ENCODE measurements at places on chromosomes 5 and 9.

DNA sequence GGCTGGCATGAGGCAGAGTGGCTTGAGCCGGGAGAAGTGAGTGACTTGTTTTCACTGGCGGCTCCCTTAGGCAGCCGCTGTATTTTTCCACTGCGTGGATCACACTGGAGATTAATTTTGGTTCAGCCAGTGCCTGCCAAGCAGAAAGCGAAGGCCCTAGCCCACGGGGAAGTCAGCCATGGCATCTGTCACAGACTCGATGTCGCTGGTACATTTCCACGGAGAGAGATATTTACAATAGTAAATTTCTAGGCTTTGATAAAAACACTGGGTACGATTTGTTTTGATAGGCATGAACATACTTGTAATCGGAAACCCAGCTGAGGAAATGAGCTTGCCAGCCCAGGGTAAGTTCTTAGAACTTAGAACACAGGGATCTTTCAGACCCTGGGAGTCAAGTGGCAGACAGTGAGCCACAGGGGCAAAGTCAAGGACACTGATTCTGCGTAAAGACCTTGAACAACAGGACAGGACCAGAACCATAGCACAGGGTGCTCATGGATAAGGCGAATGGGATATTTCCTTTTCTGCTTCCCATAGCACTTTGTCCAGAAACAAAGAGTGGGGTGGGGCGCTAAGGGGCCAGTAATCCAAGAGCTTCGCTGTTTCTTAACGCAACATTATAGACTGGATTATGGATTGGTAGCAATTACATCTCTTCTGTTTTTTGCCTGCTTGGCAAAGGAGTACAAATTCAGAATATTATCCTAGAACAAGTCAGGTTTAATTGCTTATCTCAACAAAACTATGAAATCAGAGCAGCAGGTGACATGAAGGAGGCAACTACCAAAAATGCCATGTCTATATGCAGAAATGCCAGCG is 4.5 kb downstream of the DUSP1 start:
- DNase-seq = peak; percentile 45

GRCh38 chr5:122649080-122649479 is 125.8 kb upstream of the SNX2 start:
- DNase-seq = no peak

GRCh38 chr5:81544351-81545018 is 150.6 kb upstream of the ACOT12 start:
- no peak for DNase-seq

- DNase-seq = no peak
Observed at GRCh38 chr5:616484-617039, 4.4 kb downstream of the CEP72 start.

DNA sequence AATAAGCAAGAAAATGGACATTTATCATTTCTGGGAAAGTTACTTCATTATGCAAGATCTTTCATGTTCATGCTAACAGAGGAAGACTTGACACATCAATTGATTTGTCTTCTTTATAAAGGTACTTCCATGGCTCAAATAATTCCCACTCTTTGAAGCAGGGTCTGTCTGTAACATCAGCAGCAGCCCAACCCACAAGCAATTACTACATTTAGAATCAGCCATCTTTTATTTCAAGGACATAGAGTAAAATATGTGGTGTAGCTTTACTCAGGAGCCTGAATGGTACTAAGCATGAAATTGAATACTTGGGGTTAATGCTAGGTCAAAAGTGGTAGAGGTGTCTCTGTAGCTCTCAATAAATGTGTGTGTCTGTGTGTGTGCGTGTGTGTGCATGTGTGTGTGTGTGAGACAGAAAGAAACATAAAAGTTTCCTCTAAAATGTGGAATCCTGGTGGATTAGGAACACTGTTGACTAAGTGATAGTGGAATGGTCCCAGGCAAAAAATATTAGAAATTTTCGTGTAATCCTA is 581.1 kb downstream of the CAAP1 start:
- DNase-seq = no peak

- no peak for DNase-seq
Observed at GRCh38 chr5:162786234-162786633, 651.2 kb upstream of the CCNG1 start.

DNA sequence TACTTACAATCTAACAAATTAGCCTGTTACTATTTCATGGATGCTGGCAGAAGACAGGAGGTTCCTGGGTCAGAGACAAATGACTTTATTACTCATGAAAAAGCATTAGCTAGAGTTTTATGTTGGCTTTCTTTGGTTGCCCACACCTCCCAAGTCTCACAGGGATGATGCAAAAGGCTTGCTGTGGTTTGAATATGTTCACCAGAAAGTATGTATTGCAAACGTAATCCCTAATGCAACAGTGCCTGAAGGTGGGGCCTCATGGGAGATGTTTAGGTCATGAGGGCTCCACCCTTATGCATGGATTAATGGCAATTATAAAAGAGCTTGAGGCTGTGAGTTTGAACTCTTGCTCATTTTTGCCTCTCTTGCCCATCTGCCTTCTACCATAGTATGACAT is 28.5 kb downstream of the DPYSL3 start:
- DNase-seq = no peak

GRCh38 chr9:94956731-94957130 is 230.2 kb downstream of the AOPEP start:
- no peak for DNase-seq

DNA sequence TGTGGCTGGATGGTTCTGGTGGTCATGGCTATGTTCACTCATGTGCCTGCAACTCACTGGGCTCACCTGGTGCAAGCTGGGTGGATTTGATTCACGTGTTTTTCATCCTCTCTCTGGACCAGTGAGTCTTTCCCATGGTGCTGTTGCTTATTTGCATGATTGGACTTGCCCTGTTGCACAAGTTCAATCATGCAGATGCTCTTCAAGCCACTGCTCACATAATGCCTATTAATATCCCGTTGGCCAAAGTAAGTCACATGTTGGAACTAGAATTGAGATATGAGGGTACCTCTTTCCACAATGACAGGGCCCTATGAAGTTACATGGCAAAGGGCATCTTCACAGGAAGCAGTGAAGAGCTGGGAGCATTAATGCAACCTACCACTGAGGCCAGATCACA is 26.5 kb upstream of the MROH2B start:
- no peak for DNase-seq

GRCh38 chr5:671459-672328 is 21.5 kb downstream of the TPPP start:
- no peak for DNase-seq

DNA sequence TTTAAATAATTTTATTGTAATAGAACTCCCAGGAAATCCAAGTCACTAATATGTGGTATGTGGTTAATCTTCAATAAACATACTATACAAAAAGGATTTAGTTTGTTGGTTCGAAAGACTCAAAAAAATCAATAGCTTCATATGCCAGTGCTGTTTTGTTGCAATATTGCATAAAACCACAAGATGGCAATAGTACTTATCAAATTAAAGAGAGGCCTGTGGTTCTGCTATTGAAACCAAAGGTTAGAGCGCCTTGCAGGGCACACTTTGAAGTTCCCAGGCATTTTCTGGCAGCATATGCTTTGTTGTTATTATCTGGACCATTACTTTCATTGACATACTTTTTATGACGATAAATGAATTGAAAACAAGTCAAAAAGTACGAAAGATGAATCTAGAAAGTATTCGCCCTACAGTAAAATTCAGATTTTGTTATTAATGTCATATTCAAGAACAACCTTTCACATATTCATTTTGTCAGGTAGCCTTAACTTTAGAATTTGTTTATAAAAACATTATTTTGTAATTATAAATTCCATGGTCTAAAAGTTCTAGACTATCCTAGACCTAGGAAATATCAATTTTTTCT is 316.3 kb downstream of the MCTP1 start:
- peak; percentile 53 for DNase-seq

DNA sequence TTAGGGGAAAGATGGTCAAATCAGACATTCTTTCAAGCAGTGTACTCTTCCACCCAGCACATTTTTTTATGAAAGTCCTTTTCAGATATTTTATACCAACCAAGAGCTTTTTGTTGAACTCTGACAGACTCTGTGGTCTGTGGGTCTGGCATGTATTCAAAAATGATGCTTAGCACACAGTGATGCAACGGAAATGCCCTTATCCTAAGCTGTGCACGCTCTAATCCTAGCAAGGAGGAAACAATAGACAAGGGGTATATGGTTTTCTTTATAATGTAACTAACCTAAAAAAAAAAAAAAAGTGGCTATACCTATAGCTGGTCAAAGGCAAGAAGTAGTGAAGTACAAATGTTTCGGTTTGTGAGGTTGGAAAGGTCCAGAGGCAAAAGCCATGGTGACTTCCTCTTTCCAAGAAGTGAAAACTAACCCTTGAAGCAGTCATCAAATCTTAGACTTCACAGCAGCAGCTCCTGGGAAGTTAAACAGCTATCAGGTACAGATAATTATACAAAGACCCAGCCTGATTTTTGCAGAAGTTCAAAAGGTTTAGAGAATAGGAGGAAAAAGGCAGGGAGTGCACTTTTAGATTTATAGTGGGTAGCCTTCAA is 82.5 kb downstream of the SEMA6A start:
- DNase-seq = no peak

DNA sequence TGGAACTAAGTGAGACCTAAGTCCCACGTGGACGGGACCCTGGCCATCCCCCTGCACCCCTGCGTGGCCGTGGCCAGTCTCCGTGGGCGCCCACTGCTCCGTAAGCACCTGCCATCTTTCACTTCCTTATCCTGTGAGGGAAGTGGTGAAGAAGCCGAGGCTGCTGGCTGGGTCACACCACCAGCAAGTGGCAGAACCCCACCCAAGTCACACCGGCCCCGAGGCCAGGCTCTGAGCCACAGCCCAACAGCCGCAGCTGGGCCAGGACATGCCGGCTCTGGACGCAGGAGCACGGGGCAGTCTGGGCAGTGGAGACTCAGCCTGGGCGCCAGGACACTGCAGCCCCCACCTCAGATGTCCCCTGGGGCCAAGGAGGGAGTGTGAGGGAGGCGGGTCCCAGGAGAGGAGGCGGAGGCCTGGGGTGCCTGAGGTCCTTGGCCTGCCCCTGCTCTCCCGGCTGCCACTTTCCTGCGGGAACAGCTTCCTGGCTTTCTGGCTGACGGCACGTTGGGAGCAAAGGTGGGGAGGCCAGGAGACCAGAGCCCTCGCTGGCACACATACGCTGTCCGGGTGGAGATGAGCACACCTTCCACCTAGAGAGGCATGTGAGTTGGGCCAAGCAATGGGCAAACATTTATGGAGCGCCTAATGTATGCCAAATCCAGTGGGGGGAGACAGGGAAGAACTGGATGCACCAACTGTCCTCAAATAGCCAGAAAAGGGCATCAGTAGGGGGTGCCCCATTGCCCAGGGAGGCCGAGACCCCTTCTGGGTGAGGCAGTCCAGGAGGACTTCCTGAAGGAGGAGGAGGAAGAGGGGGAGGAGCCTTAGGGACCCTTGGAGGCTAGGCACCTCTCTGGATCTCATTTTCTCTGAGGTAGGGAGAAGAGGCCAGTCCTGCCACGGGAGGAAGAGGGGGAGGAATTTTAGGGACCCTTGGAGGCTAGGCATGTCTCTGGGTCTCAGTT is 43.9 kb upstream of the EGFL7 start:
- no peak for DNase-seq

GRCh38 chr5:111756581-111757354 is at the start of gene NREP:
NREP (minus strand) TSS chr5:111757194; CDS start chr5:111755772, 1,422 bp downstream.
- DNase-seq = no peak

- no peak for DNase-seq
Observed at GRCh38 chr5:113267361-113267900, 167.4 kb downstream of the TSSK1B start.
